Stimulated activated naive CD4-positive, alpha-beta T cell treated with Interleukin-2 at 50 U/mL for 16 hours (primary cell): ENCODE measurements at places on chromosomes 1 and 21.

- DNase-seq, result no peak
Observed at GRCh38 chr1:154726443-154726842, 118.5 kb upstream of the ADAR start.

- DNase-seq, result no peak
Observed at GRCh38 chr21:30340714-30341573, 3.5 kb upstream of the KRTAP27-1 start.

DNA sequence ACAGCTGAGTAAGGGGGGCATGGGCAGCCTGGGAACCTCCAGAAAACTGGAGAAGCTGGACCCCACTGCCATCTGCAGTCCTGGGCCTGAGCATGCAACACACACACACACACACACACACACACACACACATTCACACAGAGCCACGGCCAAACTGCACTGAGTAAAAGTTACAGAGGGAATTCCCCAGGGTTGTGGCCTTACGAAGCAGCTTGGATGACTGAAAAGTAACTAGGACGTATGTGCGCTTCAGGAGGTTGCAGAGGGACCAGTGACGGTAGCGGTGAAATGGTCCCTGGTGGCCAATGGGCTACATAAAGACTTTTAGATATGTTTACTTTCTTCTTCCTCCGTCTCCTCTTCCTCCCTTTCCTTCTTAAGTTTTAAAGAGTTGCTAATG lies 232.5 kb upstream of the TMEM51 start:
- DNase-seq, result no peak

GRCh38 chr1:152189657-152190442 lies 30.8 kb upstream of the RPTN start:
- DNase-seq, result peak; percentile 56

DNA sequence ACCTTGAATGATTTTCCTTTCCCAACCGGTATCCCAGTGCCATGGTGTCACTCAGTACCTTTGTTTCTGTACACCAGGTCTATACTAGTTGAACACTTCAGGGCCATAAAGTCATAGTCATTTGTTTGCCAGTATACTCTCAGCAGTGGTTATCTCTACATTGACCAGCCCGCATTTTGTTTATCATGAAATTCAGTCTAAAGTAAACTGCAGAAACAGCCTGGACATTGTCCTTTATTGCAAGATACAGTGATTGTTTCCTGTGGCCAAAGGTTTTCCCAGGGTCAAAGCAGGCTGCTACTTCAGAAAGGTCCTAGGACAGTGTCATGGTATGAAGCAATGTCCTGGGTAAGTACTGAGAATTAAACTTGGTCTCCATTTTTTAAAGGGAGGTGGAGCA lies 407.4 kb downstream of the RWDD3 start:
- DNase-seq, result no peak

DNA sequence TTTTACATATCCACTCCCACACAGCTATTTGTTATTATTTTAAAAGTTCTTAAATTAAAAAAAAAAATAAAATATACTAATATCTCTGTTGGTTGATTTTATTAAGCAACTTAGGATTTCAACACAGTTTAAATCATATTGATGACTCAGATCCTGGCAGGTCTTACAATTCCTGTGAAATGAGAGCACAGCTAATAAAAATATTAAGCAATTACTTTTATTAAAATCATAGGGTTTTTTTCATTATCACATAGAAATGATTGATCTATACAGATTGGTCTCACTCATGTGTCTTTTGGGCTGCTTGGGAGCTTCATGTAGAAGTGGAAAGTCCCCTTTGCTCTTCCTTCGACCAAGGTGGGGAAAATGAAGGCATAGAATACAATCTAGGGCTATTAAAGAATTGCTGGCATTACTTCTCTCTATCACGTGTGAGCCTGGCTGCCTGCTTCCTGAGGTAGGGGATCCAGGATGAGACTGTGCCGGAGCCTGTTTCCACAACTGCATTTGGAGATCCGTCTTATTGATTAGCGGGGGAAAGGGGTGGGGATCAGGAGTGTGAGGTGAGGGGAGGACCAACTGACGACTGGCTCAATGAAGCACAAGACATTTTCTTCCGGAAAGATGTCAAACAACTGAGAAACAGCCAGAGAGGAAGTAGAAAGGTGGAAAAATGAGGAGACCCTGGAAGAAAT lies 858.0 kb downstream of the USP25 start:
- no peak for DNase-seq
